CD4-positive, alpha-beta T cell treated with Interferon gamma for 1 hour (primary cell): ENCODE measurements at places on chromosomes 4 and X.

GRCh38 chr4:114209584-114209983 is 230.1 kb upstream of the ARSJ start:
- no peak for DNase-seq

- peak; percentile 1 for DNase-seq
Observed at GRCh38 chr4:163895378-163896005, 401.0 kb downstream of the TMA16 start.

- no peak for DNase-seq
Observed at GRCh38 chrX:115906276-115906675, 264.3 kb upstream of the AGTR2 start.

DNA sequence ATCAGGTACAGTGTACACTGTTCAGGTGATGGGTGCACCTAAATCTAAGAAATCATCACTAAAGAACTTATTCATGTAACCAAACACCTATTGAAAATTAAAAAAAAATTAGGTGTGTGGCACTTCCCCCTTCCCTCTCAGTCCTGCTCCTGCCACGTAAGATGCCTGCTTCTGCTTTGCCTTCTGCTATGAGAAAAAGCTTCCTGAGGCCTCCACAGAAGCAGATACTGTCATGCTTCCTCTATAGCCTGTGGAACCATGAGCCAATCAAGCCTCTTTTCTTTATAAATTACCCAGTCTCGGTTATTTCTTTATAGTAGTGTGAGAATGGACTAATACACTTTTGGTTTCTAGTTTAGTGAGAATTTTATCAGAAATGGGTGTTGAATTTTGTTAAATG is 459.8 kb upstream of the DIPK2B start:
- DNase-seq: no peak

- no peak for DNase-seq
Observed at GRCh38 chr4:10123227-10124101, 6.9 kb upstream of the WDR1 start.

DNA sequence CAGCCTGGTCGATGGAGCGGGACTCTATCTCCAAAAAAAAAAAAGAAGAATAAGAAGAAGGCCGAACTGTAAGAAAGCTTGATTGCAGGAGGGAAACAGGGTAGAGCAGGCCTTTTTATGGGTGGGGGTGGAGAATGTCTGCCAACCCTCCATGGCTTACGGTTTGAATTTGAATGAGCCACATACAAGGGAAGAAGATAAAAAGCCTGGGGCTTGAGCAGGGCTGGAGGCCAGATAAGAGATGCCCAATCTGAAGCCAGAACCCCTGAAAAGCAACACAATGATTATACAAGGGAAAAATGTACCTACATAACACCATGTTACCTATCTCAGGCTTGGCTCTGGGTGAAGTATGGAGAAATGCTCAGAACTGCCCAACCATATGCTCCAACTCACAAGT is 57.3 kb upstream of the TRIM2 start:
- no peak for DNase-seq

DNA sequence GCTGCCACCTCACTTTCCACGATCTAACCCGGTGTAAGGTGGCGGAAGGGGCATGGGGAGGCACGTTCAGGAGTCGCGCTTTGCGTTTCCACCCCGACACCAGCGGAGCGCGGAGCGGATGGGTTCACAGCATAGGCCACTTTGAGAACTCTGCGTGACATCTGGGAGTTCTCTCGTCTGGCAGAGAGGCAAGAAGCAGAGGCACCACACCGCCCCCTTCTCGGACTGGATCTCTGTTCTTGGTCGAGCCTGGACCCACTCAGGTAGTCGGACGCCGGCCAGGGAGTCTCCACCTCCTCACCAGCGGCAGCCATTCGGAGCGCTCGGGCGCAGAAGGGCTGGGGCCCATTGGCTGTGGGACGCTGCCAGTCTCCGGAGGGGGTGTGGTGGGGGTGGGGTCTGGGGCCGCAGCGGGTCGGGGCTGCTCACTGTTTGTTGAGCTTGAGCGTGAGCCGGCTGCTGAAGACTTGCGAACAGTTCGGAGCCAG is at the start of gene DACH2:
TSS of gene DACH2 (plus strand) at position 428 of the 488 bp plus-strand sequence.
- DNase-seq: peak; percentile 39

DNA sequence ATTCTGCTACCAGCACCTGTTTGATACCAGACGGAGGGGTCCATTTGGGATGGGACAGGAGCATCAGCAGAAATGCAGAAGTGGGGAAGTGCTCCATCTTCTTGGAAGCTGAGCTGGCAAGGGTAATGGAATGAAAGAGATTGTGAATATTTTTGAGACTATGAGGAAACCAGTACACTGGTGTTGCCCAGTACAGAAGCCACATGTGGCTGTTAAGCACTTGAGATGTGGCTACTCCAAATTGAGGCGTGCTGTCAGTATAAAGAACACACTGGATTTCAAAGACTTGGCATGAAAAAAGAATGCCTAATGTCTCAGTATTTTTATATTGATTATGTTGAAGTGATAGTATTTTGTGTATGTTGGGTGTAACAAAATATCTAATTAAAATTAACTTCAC is 153.4 kb downstream of the PTTG2 start:
- DNase-seq: no peak

DNA sequence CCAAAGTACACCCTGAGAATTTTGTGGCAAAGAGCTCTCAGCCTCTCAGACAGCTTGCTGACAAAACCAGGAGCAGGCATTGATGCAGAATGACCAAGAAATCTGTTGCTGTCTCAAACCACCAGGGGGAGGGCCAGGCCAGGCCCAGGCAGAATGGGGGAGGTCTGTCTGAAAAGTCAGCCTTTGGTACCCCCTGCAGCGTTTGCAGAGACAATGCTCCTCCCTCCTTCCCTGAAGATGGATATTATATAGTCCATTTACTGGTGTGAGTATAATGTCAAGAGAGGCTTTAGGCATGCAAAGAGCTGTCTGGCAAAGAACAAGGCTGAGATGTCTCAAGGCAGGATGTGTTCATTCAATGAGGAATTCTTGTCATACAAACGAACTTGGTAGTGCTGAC is 52.9 kb upstream of the TRPC5OS start:
- no peak for DNase-seq

- no peak for DNase-seq
Observed at GRCh38 chrX:153611298-153612095, 12.6 kb upstream of the CCNQ start.

GRCh38 chrX:1946974-1947373 is 332.1 kb downstream of the ASMT start:
- DNase-seq: no peak

DNA sequence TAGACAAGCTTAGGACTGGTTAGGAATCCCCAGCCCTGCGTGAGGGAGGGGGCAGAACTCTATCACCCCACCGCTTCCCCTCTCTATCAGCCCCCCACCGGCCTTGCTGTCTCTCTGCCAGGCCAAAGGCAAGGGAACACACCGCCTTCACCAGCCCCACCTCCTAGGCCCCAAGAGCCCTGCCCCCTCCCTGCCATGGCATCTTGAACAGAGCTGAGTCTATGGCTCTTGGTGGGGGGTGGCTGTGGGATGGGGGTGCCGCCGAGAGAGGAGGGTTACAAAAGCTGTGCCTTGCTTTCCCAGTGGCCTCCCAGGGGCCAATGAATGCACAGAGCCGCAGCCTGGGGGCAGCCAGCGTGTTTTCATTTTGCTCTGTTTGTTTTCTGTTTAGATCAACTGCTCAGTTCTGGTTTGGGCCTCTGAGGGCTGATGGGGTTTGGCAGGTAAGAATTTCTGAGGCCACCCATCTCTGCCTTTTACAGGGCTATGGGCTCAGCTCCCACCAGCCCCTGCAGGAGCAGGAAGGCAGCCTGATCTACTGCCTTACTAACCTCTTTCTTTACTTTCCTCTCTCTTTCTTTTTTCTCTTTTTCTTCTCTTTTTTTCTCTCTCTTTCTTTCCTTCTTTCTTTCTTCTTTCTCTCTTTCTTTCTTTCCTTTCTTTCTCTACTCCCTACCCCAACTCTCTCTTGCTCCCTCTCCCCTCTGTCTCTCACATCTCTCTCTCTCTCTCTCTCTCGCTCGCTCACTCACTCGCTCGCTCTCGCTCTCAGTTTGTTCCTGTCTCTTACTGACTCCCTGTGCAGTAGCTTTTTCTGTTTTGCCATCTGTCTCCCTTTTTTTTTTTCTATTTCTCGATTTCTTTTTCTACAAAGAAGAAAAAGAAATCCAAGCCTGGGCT is 128.3 kb downstream of the PJA1 start:
- DNase-seq: no peak

GRCh38 chr4:184282251-184282713 is 64.6 kb upstream of the ENPP6 start:
- DNase-seq: peak; percentile 31

DNA sequence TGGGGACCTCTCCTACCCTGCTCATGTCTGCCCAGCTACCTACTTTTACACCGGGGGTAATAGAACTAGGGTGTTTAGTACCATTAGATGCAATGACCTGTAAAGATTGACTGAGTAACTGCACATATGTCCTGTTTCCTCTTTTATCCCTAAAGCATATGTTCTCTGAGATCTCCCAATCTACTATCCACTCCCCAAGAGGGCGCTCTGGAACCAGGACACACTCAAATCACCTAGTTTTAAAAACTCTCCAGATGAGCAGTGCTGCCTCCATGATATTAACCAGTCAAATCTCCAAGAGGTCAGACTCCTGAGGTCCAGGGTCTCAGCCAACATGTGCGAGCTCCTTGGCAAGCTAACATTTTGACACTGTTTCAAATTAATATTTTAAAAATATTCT is 87.0 kb upstream of the TSPAN5 start:
- DNase-seq: no peak

GRCh38 chr4:176448761-176449160 is 129.0 kb downstream of the SPCS3 start:
- no peak for DNase-seq
